ENCODE measurements at places on chromosomes 12 and 14. TPM values are rescaled to one million over a fixed set of nuclear protein-coding genes. Genes with fewer than 3 reads are reported as not detected.

Gene ALX1
- not detected for total RNA-seq

Gene TEX52
- not detected for total RNA-seq

Gene TAS2R13
- total RNA-seq = 0.48 TPM

Gene MYF5
- total RNA-seq = not detected

Gene BRMS1L
- 4.8 TPM for total RNA-seq

Gene MIPOL1
- not detected for total RNA-seq

Gene KERA
- not detected for total RNA-seq
